ENCODE measurements at places on chromosomes 4 and X.

- no peak for DNase-seq
Observed at GRCh38 chrX:115565888-115566287, 4.9 kb downstream of the PLS3 start.

DNA sequence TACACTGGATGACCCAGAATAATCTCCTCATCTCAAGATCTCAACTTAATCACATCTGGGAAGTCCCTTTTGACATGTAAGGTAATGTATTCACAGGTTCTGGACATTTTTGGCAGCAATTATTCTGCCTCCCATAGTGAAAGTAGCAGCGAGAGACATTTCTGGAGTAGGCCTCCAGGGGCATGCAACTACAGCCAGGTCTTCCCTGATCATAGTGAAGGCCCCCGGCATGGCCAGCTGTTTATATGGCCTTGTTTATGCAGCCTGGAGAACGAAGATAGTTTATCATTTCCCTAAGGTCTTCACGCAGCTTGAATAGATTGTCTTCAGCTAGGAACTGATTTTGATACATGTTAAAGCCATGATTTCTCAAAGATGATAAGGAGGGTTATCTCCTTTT lies 139.9 kb downstream of the RNF150 start:
- DNase-seq, result no peak

- DNase-seq, result no peak
Observed at GRCh38 chr4:25938366-25938765, 24.3 kb downstream of the SMIM20 start.

GRCh38 chr4:92618968-92619367 lies 315.2 kb downstream of the GRID2 start:
- no peak for DNase-seq

DNA sequence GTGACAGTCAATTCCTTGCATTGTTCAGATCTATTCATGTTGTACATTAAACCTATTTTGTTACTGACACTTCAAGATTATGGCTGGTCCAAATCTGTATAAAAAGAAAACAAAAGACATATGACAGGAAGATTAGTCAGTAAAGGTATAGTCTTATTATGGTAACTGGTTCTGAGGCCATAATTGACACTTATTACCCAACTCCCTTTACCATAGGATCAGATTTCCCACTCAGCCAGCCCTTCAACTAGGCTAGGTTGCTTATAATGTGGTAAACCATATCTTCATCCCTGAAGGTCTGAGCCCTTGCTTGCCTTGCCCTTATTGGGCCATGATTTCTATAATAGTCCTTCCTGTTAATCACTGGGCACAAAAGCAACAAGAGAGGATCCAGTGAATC lies 289.6 kb downstream of the CXXC4 start:
- DNase-seq, result no peak

GRCh38 chrX:110563282-110563681 lies 204.6 kb downstream of the RTL9 start:
- DNase-seq, result no peak

- DNase-seq, result peak; percentile 66
Observed at GRCh38 chr4:76002176-76002575, 5.1 kb downstream of the CXCL9 start.

GRCh38 chr4:84530454-84530853 lies 31.4 kb upstream of the NKX6-1 start:
- no peak for DNase-seq

DNA sequence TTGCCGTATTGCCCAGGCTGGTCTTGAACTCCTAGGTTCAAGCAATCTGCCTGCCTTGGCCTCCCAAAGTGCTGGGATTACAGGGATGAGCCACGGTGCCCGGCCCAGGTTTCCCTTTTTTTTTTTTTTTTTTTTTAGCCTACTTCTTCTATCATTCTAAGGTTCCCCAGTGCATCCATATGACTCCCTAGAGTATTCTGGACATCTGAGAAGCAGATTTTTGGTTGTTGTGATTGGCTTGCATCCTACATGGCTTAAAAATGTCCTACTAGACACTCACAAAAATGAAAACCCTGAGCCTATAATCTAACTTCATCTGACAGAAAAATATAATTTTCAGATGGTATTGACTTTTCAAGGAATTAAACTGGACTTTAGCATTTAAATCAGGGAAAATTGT lies 41.7 kb downstream of the SMIM14 start:
- DNase-seq, result no peak

DNA sequence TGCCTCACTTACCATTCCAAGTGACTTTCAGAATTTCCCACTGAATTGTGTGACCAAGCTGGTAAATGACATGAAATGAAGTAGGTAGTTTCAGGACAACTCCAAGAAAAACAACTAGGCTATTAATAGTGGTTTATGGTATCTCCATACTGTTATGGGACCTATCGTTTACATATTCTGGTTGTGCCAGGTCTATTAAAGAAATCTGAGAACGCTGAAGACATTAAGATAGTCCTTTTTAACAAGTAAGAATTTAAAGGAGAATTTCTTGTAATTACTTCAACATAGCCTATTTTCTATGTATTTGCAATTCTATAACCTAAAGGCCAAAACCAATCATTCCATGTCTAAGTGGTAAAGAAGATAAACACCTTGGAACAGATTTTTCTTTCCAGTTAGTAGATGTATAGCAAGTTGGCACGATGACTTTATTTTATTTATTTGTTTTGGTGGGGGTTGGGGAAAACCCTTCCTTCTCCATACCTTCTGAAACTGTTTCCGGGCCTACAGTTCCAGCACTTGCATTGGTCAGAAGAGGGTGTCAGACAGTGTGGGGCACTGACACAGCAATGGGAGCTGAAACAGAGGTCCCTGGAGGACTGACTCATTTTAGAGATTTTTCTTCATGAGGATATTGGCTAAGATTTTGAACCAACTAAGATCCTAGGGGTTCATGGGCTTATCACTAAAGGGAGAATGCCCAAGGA lies 7.6 kb upstream of the DCLK2 start:
- no peak for DNase-seq

DNA sequence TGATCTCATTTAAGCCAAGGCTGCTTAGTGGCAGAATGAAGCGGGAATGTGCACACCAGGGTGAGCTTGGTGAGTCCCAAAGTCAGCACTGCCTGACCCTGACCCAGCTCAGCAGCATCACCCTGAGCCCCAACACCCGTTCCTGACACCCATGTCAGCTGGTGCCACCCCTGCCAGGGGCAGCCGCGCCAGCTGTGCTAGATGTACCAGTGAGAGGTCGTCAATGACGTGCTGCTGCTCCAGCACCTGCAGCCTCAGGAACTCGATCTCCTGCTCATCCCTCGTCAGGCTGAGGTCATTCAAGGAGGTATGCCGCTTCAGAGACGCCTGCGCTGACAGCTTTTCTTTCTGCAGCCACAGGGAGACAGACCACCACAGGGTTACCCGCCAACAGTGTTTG lies 61.7 kb upstream of the C4orf50 start:
- no peak for DNase-seq

GRCh38 chrX:107565931-107566603 lies 62.2 kb upstream of the PRPS1 start:
- no peak for DNase-seq

GRCh38 chrX:46912098-46912602 lies at the start of gene JADE3:
Gene JADE3, plus strand, starts transcription at chrX:46912421. Its CDS starts 72,474 bp downstream, at chrX:46984895.
- peak; percentile 41 for DNase-seq

DNA sequence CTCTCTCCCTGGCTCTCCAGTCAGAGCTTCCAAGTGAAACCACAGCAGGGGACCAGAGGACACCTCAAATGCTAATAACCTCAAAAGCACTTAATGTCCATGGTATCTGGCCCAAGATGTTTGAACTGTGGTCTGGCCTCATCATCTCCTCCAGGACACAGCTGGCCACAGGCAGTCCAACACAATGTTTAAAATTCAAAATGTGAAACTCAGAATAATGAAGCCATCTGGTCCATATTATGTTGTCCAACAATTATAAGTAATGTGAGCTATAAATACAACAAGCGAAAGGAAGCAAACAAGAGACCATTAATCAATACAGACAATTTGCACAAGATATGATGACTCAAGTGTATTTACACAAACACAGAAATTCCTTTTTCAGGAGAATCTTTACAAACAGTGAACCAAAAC lies 90.7 kb upstream of the S100G start:
- DNase-seq, result no peak

DNA sequence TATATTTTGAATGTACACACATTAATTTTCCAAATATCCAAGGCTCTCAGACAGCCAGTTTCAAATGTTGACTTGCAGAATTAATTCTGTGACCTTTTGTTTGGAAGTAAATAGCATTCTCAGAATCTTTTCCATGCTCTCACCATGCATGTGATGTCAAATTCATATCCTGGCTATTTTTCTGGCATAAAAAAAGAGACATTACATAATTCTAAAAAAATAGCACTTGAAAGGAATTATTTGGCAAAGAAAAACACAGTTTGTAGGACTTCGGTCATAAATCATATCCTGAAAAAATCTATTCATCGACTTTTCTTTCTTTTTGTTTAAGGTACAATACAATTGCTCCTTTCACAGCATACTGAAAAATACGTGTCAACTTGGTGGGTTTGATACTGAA lies 111.2 kb downstream of the GLRA3 start:
- no peak for DNase-seq

- no peak for DNase-seq
Observed at GRCh38 chr4:173138624-173139023, 30.0 kb upstream of the GALNT7 start.

DNA sequence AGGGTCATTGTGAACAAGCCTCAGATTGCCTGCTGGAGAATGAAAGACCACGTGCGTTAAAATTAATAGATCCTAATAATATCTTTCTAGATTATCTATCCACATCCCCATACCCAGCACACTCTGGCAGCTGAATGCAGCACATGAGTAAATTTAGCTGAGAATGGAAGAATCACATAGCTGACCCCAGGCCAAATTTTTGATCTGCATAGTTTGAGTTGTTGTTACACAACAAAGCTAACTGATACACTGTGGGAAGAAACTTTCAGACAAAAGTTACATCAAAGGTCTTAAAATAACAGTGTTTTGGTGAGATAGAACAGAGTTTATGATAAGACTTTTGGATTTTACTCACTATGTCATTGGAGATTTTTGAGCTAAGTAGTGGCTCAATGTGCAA lies 72.4 kb upstream of the ANXA10 start:
- no peak for DNase-seq
